D341Med (cell line): ENCODE measurements at places on chromosomes 5 and 9.

DNA sequence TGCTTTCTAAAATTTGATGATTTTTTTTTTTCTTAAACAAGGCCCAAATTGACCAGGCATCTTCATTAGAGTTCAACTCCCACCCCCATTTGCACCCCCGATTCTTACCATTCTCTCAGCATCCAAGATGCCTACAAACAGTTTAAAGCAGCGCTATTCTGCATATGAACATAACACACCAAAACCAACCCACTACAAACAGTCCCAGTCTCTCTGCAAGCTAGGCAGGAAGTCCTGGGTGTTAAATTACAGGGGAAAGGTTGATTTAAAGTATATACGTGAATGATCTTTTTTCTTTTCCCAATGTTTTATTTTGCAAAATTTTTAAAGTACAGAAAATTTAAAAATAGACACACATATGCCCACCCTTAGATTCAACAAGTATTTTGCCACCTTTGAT, 127.0 kb downstream of the ADAMTS12 start:
- DNase-seq: no peak

GRCh38 chr5:77620405-77620804, 18.1 kb downstream of the OTP start:
- no peak for DNase-seq

DNA sequence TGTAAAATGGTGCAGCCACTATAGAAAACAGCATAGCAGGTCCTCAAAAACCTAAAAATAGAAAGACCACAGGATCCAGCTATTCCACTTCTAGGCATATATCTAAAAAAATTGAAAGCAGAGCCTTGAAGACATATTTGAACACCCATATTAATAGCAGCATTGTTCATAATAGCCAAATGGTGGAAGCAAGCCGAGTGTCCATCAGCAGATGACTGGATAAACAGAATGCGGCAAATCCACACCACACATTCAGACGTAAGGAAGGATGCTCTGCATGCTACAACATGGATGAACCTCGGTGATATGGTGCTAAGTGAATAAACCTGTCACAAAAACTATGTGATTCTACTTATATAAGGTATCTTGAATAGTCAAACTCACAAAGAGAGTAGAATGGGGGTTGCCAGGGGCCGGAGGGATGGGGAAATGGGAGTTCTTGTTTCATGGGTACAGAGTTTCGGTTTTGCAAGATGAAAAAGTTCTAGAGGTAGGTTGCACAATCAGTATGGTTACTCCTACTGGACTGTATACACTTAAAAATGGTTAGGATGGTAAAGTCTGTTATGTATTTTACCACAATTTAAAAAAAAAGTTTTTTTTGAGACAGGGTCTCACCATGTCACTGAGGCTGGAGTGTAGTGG, 17.1 kb upstream of the HSD17B3 start:
- DNase-seq: no peak

DNA sequence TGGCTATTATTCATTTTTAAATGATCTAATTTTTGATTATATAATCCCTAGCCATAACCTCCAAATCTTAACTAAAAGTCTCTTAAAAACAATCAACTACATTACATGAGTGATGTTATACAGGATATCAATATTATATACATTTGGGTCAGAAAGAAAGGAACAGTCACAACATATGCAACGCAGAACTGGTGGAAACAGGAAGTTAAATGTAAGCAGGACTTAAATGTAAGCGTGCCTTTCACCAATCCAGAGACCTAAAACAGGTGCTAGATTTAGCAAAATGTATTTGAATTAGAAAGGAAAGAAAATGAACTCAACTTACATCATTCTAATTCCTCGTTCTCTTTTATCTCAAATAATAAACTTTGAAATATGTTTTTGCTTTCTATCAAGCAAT, 738.5 kb downstream of the PTPRD start:
- no peak for DNase-seq

DNA sequence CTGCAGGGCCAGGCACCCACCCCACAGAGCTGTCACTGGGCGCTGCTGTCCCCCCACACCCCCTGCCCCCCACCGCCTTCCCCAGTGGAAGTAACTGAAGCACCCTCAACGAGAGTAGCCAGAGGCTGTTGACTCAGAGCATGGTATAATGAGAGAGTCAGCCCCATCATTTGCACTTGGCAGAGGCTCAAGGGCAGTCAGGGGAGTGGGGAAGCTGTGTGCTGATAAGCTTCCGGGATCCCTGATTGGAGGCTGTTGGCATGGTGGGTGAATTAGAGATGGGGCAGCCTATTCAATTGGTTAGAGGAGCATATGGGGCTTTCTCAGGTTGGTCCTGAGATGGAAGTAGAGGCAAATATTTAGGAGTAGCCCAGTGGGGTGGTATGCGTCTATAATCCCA, 77.1 kb upstream of the GOLM1 start:
- no peak for DNase-seq

DNA sequence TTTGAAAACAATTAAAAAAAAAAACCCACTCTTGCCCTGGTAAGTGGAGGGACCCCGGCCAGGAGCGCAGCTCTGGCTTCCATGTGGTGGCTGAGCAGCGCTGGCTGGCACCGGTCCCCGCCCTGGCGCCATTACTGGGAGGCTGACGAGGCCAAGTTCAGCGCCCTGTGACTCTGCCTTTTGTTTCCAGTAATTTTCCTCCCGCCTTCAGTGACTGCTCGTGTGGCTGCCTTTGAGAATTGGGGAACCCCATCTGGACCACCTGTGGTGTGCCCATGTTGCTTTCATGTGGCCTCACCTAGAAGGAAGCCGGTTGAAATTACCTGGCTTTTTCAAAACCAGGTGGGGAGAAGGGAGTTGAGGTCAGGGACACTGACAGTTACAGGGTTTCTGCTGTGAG, 136.1 kb downstream of the GAPVD1 start:
- peak; percentile 22 for DNase-seq

GRCh38 chr9:5644501-5644900, 15.6 kb downstream of the RIC1 start:
- no peak for DNase-seq

DNA sequence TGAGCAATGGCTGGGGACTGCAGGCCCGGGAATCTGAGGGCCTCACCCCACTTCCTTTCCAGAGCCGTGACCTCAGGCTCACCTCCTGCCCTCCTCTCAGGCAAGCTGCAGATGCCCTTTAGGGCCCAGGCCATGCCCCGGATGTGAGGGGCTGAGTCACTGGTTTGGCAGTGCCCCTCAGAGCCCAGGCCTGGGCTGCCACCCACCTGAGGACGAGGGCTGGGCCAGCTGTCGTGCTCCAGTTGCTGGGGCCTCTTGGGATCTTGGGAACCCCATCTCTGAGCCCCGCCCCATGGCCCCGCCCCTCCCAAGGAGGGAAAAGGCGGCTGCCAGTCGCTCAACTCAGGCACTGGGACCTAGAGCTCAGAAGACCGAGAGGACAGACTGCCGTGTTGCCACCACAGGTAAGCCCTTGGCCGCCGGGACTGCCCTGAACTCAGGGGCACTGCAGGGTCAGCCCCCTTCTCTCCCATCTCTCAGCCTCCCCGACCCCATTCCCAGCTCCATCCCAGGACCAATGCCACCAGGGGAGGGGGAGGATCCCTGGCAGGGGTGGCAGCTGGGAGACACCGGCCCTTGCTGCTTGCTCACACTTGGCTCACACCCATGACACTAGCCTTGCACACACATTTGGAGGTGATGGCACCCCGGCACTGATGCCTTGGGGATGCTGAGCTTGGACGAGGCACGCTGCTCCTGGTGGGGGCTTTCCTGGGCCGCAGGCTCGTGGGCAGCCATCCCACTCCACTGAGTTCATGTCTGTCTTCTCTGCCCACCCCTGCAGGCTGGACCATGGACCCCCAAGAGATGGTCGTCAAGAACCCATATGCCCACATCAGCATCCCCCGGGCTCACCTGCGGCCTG, at the start of gene CYSRT1:
CYSRT1 (plus strand) TSS at position 345 of the 865 bp plus-strand sequence; CDS start at position 793, 448 bp downstream.
- no peak for DNase-seq

DNA sequence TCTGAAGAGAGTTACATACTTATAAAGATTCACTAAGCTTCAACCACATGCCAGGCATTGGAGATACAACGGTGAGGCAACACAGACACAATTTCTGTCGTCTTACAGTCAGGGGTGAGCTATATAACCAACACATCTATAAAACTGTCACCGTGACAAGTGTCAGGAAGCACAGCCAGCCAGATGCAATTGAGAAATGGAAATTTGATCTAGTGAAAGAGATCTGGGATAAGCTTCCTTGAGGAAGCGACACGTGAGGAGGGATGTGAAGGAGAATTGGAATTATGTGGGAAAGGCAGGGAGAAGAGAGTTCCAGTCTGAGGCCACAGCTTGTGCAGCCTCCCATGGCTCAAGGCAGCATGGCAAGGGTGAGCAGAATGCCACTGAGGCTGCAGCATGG, 50.9 kb upstream of the ZNF354B start:
- no peak for DNase-seq
